Type B pancreatic cell (in vitro differentiated cells): ENCODE measurements at places on chromosomes 16 and 17. TPM values are rescaled to one million over a fixed set of nuclear protein-coding genes. Genes with fewer than 3 reads are reported as not detected.

DNA sequence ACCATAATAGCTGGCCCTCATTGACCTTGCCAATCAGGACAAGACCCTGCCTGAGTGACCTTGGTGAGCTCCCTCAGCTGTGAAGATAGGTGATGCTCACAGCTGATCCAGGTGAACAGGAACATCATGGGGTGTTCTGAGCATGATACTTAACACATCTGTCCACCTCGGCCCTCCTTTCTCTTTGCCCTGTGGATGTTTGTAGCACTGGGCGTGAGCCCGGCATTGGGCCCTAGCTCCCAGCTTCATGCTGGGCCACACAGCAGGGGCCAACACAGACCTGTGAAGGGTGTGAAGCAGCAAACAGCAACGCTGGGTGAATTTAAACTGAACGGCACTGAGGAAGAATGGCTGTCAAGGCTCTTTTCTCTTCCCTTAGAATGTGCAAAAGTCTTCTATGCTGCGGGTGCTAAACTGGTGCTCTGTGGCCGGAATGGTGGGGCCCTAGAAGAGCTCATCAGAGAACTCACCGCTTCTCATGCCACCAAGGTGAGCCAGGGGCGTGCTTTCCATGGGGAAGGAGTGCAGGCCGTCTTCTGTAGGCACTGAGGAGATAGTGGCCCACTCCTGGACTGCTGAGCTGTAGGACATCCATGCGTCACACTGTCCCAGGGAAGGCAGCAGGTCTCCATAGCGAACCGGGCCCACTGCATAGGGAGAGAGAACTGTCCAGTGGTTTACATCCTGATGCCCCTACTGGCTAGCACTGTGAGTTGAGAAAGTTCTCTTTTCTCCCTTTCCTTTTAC, 35.9 kb downstream of the TMEM11 start:
- H3K4me1 ChIP-seq, result no peaks in the 10 kb centered on the region
- peaks cover 4% of the 10 kb centered on the region for H3K36me3 ChIP-seq
- no peak overlapping the region for H3K27ac ChIP-seq

Gene PRM3
- total RNA-seq, result not detected in 2 replicates

Gene HOXB8
- total RNA-seq, result 16.0 and 17.1 TPM in 2 replicates

DNA sequence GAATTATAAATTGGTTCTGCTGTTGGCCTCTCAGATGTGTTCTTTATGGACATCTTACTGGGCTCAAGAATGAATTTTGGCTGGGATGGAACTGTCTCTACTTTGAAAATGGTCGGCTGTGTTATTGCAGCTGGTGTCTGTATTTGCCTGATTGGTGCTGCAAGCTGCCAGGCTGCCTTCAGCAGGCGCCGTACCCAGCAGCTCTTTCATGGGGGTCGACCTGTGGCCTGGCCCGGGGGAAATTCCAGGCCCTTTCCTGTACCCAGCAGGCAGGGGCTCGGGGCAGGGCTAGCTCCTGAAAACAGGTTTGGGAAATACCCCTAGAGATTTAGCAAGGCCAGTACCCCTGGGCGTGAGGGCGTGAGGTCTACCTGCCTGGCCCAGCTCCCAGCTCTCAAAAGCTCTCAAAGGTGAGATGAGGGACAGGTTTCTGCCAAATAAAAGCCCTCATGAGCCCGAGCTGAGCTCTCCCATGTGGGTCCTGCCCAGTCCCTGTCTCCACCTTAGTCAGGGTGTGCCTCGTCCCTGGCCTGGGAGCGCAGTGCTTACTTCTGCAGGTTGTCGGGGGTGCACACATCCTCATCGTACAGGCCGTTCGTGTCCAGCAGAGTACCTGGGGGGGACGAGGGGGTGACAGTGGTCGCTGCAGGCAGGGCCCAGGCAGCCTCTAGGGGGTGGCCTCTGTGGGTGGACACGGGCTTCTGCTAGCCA, 52.3 kb downstream of the PRMT7 start:
- no peak overlapping the region for H3K4me3 ChIP-seq
- DNase-seq, result no peak
- H3K27me3 ChIP-seq, result no peaks in the 10 kb centered on the region
- H3K36me3 ChIP-seq, result peaks cover 2% of the 10 kb centered on the region
- no peak overlapping the region for H3K27ac ChIP-seq

Gene NOD2
- total RNA-seq, result 0.12 and 0.31 TPM in 2 replicates

- no peak overlapping the region for H3K27ac ChIP-seq
- H3K36me3 ChIP-seq, result peaks cover under 1% of the 10 kb centered on the region
- H3K4me3 ChIP-seq, result no peak overlapping the region
- peaks cover 8% of the 10 kb centered on the region for H3K4me1 ChIP-seq
- DNase-seq, result no peak
- no peaks in the 10 kb centered on the region for H3K27me3 ChIP-seq
Observed at GRCh38 chr17:42198897-42199296, 4.6 kb upstream of the GHDC start.

DNA sequence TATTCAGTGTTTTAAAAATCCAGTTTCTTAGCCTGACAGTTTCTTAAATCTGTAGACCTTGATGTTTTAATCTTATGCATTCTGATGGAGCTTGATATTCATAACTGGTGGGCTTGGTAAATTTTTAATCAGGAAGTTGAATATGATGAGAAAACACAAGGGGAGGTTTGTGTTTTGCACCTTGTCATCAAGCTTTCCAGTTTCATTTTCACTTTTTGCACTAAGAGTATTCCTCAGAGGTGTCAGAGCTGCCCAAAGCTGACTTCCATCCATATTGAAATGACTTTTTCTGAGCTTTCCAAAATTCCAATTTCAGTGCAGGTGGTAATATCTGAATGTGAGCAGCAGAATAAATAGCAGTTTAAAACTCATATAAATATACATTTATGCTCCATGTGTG, 555.0 kb upstream of the RBFOX1 start:
- no peaks in the 10 kb centered on the region for H3K36me3 ChIP-seq
- H3K27ac ChIP-seq, result no peak overlapping the region
- H3K4me1 ChIP-seq, result no peaks in the 10 kb centered on the region
- H3K27me3 ChIP-seq, result no peaks in the 10 kb centered on the region

DNA sequence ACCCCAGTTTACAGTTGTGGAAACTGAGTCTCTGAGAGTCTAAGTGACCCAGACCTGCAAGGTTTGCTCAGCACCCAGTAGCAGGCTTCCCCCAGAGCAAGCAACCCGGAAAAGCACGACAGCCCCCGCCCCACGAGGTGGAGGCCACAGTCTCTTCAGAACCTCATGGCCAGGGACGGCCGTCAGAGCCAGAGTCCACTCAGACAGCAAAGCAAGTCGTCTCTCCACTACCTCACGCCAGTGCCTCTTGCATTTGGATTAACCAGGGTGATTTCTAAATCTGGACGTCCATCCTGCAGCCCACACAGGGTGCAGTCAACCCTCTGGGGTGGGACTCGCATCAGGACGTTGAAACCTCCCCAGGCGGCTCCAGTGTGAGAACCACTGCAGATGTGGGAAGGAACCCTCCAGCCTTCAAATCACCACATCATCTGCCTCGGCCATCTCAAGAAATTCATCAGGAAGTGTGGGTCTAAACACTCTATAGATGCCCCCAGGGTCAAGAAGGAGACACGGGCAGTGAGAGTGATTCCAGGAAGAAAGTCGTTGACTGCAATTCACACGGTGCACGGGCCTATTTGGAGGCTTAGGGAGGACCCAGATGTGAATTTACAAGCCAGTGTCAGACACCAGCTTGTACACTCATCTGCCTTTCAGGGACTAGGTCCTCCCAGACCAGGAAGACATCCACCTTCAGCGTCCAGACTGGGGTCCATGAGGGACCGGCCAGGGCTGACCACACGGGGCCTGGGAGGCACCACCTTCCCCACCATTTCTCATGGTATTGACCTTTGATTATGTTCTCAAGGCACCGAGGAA, 20.2 kb upstream of the RBFOX3 start:
- peaks cover 13% of the 10 kb centered on the region for H3K4me1 ChIP-seq
- peak; percentile 52 for DNase-seq
- no peak overlapping the region for H3K27ac ChIP-seq

Gene CD300A
- 0.43 TPM in 1 of 2 replicates, not detected in the other for total RNA-seq

Gene NPIPB8
- total RNA-seq, result not detected in 2 replicates

GRCh38 chr17:82444941-82445521, 5.5 kb downstream of the CYBC1 start:
- H3K4me1 ChIP-seq, result peaks cover 4% of the 10 kb centered on the region
- no peak for DNase-seq
- no peaks in the 10 kb centered on the region for H3K27me3 ChIP-seq
- no peak overlapping the region for H3K27ac ChIP-seq

DNA sequence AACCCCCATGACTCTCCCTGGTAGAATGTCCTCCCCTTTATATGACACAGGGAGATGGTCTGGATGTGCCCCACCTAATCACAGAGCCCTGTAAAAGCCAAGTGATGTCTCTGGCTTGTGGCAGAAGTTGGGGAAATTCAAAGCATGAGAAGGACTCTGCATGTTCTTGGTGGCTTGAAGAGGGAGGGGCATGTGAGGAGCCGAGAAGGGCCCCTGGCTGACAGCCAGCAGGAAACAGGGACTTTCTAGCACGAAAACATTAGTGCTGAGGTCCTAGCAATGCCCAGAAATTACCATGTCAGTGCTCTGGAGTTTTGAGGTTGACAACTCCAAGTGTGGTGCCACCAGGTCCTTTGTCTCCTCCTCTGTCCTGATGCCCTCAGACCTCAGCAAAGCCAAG, 75.9 kb downstream of the USP22 start:
- H3K36me3 ChIP-seq, result peaks cover 23% of the 10 kb centered on the region
- H3K27ac ChIP-seq, result no peak overlapping the region
- peaks cover 10% of the 10 kb centered on the region for H3K4me1 ChIP-seq
- no peaks in the 10 kb centered on the region for H3K27me3 ChIP-seq
- no peak overlapping the region for H3K4me3 ChIP-seq
- DNase-seq, result no peak

DNA sequence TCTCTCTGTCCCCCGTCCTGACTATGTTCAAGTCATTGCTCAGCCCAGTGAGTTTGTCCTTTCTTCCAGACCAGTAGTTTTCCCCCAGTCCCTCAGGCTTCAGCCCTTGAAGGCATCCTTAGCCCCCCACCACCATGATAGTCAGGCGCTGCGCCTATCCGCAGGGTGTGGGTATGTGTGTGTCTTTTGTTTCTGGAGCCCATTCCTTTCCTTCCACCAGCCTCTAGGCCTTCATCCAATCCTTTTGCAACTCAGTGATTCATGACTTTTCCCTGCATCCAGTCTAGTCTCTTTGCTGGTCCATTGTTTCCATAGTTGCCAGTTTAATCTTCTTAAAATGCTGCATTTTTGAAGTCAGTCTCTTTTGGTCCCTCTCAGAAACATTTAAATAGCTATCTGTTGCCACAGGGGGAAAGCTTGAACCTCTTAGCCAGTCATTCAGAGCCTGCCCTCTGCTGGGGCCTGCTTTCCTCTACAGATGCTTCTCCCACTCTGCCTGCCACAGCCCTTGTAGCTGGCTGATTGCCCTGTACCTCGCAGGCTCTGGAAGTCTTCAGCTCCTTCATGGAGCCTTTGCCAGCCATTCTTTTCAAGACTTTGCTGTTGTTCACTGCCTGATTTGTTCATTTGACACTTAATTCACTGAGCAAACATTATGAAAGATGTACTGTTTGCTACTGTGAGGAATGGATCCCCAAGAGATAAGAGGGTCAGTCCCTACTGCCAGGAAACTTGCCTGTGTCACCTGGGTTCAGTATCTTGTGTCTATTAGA, 55.9 kb upstream of the ADCY7 start:
- no peaks in the 10 kb centered on the region for H3K27me3 ChIP-seq
- H3K27ac ChIP-seq, result peak overlapping the region; percentile 42
- DNase-seq, result no peak
- peaks cover 31% of the 10 kb centered on the region for H3K4me1 ChIP-seq

Gene CTRB2
- total RNA-seq, result not detected in 2 replicates

Gene ODAD4
- 1.9 and 4.5 TPM in 2 replicates for total RNA-seq

- peaks cover 9% of the 10 kb centered on the region for H3K36me3 ChIP-seq
- no peaks in the 10 kb centered on the region for H3K27me3 ChIP-seq
- peaks cover 25% of the 10 kb centered on the region for H3K4me1 ChIP-seq
Observed at GRCh38 chr17:37359682-37360188, 16.1 kb upstream of the C17orf78 start.

DNA sequence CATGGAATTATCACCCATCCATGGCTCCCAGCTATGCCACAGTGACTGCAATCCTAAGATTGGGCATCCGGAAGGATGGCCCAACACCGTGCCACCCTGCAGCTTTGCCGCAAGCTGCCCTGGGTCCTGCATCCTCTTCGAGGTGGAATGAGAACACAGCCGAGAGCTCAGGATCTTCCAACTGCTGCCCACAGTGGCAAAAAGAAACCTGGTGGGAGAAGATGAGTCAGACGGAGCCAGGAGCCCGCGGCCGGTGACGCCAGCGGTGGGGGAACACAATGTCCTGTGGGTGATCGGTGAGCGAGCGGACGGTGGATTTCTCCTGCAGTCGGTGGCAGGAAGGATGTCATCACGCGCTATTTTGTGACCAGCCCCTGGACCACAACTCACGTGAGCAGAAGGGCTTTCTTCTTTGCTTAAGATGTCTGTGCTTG, 20.1 kb downstream of the CD7 start:
- no peak overlapping the region for H3K4me3 ChIP-seq
- H3K4me1 ChIP-seq, result peaks cover 19% of the 10 kb centered on the region
- H3K27me3 ChIP-seq, result no peaks in the 10 kb centered on the region
- no peak for DNase-seq

DNA sequence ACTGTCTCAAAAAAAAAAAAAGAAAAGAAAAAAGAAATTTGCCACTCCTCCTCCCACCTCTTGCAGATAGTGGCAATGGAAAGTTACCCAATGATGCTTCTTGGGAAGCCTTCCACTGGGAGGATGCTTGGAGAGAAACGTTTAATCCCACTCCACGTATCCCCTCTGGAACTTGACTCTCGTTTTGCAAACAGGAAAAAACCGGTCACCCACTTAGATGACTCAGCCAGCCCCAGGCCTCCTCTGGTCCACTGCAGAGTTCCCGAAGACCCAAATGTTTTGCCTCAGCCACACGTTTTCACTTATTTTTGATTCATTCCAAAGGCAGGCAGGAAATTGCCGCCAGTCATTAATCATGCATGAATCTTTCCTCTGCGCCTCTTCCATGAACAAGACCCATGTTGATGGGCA, 9.3 kb upstream of the TNFRSF17 start:
- no peaks in the 10 kb centered on the region for H3K27me3 ChIP-seq
- peak overlapping the region; percentile 18 for H3K4me3 ChIP-seq
- H3K4me1 ChIP-seq, result peaks cover 6% of the 10 kb centered on the region
- peaks cover 4% of the 10 kb centered on the region for H3K36me3 ChIP-seq
- DNase-seq, result no peak

Gene SULT1A4
- 3.5 and 3.6 TPM in 2 replicates for total RNA-seq

Gene UNC119
- total RNA-seq, result 40.2 and 52.2 TPM in 2 replicates

- peaks cover 32% of the 10 kb centered on the region for H3K27me3 ChIP-seq
- H3K4me1 ChIP-seq, result no peaks in the 10 kb centered on the region
- DNase-seq, result no peak
- no peaks in the 10 kb centered on the region for H3K36me3 ChIP-seq
- no peak overlapping the region for H3K4me3 ChIP-seq
Observed at GRCh38 chr17:79590523-79590860, 20.4 kb downstream of the RBFOX3 start.

Gene APOBR
- total RNA-seq, result 0.14 and 0.21 TPM in 2 replicates

- peaks cover 19% of the 10 kb centered on the region for H3K4me1 ChIP-seq
- no peak overlapping the region for H3K4me3 ChIP-seq
- H3K36me3 ChIP-seq, result peaks cover 13% of the 10 kb centered on the region
- peak overlapping the region; percentile 43 for H3K27ac ChIP-seq
- DNase-seq, result no peak
Observed at GRCh38 chr16:68782198-68783174, 45.4 kb downstream of the CDH1 start.

Gene NPIPA8
- total RNA-seq, result 0.31 TPM in 1 of 2 replicates, not detected in the other
